A172 (cell line): ENCODE measurements at places on chromosomes 5 and 9. TPM values are rescaled to one million over a fixed set of nuclear protein-coding genes. Genes with fewer than 3 reads are reported as not detected.

Gene ADAMTS12
- total RNA-seq, result 13.4 and 14.4 TPM in 2 replicates

Gene PAM
- 190 and 218 TPM in 2 replicates for total RNA-seq

Gene TMEM215
- not detected in 2 replicates for total RNA-seq

Gene C9orf152
- total RNA-seq, result not detected in 2 replicates

Gene SPINK6
- 0.89 and 2.4 TPM in 2 replicates for total RNA-seq

Gene CDX1
- not detected in 2 replicates for total RNA-seq

Gene SNCAIP
- 3.2 and 4.7 TPM in 2 replicates for total RNA-seq

DNA sequence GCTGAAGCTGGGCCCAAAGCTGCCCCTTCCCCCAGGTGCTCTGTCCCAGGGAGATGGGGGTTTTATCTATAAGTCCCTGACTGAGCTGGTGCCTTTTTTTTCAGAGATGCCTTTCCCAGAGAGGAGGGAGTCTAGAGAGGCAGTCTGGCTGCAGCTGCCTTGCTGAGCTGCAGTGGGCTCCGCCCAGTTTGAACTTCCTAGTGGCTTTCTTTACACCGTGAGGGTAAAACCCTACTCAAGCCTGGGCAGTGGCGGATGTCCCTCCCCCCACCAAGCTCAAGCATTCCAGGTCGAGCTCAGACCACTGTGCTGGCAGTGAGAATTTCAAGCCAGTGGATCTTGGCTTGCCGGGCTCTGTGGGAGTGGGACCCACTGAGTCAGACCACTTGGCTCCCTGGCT, 41.3 kb downstream of the CAVIN4 start:
- DNase-seq, result no peak

DNA sequence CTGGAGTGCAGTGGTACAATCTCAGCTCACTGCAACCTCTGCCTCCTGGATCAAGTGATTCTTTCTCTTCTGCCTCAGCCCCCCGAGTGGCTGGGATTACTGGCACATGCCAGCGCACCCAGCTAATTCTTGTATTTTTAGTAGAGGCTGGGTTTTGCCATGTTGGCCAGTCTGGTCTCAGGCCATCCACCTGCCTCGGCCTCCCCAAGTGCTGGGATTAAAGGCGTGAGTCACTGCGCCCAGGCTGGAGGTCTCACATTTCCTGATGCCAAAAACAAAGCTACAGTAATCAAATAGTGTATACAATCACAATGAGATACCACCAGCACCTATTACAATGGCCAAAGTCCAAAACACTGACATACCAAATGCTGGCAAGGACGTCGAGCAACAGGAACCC, 51.1 kb downstream of the TTLL11 start:
- no peak for DNase-seq

- DNase-seq, result no peak
Observed at GRCh38 chr9:16275795-16276624, 594.5 kb downstream of the BNC2 start.

GRCh38 chr9:86846656-86847055, 100.7 kb downstream of the GAS1 start:
- no peak for DNase-seq

DNA sequence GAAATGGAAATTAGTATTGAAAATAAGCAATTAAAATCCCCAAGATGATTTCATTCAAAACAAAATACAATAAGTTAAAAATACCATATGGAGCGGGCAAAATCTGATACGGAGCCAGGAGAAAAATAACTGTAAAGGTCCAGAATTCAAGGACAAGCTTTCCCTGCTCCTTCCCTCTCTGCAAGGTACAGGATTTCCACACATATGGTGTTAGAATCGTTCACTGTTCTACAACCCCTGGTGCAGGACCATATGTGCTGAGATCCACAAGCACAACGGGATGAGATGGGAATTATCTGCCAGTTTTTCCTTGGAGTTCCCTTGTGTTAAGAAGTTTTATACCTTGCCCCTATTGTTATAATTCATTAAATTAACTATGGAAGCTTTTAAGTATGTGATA, 94.7 kb upstream of the DMAC1 start:
- DNase-seq, result no peak

DNA sequence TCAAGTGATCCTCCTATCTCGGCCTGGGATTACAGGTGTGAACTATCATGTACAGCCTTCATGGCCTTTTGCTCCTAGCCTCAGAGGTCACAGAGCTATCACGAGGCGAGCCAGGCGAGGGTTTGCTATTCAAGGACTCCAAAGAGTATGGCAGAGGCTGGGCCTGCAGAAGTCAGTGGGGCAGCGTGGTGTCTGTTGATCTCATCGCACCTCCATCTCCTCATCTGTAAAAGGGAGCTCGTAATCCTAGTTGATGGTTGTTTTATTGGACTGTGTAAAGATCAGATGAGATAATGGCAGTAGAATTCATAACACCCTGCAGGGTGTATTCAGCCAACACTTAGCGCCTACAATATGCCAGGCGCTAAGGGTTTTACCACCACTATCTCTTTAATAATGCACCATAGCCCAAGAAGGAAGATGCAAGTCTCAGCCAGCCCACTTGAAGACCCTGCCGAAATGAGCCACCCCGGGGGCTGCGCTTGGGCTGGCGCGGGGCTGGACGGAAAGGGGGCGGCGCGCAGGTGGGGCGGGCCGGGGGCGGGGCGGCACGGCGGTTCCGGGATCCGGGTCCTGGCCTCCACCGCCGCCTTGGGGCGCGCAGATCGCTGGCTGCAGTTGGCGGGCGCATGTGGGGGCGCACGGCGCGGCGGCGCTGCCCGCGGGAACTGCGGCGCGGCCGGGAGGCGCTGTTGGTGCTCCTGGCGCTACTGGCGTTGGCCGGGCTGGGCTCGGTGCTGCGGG, at the start of gene GALNT12:
Gene GALNT12 (plus strand): TSS at position 601 of the 744 bp plus-strand sequence. CDS start 29 bp downstream, at position 630.
- no peak for DNase-seq

DNA sequence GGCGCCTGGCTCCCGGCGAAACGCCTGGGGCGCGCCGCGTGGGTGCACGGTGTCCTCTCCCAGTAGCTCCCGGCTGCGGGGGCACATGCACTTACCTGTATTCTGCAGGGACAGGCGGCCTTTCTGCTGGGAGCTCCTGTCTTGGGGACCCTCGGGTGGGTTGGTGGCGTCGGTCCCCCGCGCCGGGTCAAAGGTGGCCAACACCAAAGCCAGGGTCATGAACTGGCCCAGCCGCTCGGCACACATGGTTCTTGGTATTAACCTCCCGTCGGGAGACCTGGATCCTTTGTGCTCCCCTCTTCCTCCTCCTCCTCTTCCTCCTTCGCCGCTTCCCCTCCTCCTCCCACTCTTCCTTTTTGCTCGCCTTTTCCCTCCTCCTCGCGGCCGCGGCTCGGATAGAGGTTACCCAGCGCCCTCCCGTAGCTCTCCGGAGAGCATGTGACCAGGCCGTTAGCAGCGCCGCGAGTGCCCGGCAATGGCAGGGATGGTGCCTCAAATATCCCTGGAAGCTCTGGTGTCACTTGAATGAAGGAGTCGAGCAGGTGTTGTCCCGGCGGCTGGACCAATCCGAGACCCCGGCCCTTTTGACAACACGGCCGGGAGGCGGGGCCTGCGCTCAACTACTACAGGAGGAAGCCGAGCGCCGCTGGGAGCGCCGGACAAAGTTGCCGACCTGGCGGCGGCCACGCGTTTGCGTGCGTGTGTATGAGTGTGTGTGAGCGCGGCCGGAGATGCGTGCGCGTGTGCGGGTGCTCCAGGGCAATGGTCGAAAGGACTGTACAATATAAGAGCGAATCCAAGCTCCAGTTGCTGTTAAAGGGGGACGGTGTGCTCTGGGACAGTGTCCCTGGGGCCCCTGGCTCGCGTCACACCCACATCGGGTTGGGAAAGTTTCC, at the start of gene STC2:
Gene STC2 (minus strand): TSS at position 467 of the 896 bp plus-strand sequence. CDS start 221 bp downstream, at position 246.
- DNase-seq, result no peak

- DNase-seq, result no peak
Observed at GRCh38 chr5:60487885-60488442, 212.0 kb downstream of the DEPDC1B start.

DNA sequence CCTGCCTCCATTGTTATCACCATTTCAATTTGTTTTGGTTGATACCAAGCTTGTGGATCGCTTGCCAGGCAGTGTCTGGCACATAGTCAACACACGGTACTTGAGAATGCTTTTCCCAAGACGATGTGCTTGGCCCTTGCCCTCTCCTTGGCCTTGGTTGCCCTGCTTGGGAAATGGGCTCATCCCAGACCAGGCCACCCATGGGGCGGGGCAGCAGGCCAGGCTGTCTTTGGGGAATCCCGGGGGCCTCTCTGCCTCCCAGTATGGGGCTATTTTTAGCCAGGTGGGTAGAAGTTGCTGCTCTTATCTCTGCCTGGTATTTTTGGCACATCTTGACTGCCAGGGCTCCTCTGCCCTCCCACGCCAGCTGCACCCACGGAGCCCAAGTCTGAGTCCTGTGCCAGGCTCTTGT, 49.9 kb downstream of the LMX1B start:
- peak; percentile 65 for DNase-seq

DNA sequence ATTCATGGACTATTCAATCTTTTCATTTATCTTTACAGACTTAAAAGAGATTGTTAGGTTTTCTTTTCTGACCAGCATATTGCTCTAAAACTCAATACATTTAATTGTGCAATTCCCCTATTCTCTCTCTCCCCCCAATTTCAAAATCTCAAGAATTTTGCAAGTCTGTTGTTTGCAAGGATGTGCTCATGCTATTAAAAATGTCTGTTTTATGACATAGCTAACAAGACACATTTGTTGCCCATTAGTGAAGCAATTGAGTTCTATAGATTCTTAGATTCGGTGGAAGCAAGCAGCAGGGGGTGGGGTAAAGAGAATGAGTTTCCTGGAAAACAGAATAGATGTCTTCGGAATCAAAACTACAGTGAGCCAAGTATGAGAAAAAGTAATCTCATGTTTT, 8.5 kb upstream of the CSNK1A1 start:
- no peak for DNase-seq

DNA sequence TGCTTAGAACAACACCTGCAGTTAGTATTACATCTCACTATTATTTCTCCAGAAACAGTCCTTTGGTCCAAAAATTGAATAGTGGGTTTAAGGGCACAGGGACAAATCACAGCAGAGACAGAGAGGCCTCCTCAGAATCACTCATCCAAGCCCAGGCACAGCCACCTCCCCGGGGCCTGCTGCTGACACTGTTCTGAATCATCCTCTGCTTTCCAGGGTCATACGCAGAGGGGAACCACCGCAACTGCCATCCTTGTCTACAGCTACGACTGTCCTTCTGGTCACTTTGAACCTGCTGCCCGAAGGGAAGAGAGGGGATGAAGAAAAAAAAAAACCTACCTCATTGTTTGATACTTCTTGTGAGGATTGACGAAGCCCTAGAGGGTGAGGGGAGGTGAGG, 35.3 kb upstream of the MAN2A1 start:
- peak; percentile 72 for DNase-seq

- DNase-seq, result no peak
Observed at GRCh38 chr9:117365438-117365837, 49.4 kb downstream of the ASTN2 start.

DNA sequence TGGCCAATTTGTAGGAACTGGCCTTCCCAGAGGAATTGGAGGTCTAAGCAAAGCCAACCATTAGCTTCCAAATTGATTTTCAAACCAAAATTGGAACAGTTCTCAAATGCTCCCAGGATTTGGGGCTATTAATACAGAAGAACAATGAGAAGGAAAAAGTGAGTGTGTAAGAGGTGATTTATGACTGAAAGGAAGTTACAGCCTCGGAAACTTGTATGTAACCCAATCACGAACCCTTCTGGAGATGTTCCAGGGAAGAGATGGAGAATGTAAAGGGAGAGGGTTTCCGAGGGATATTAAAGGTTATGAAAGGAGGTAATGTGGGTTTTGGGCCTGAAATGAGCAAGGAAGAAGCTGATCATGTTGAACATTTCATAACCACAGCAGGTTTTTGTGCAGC, 93.2 kb upstream of the CXCL14 start:
- DNase-seq, result no peak

- DNase-seq, result peak; percentile 95
Observed at GRCh38 chr5:133664422-133664821, 52.1 kb upstream of the FSTL4 start.

- DNase-seq, result no peak
Observed at GRCh38 chr5:132470010-132470392, 20.6 kb downstream of the IRF1 start.

- DNase-seq, result no peak
Observed at GRCh38 chr5:11302663-11303062, 541.6 kb upstream of the DAP start.

- DNase-seq, result no peak
Observed at GRCh38 chr5:81965524-81965923, 6.3 kb upstream of the ATG10 start.

GRCh38 chr9:28329323-28329722, 756.0 kb upstream of the C9orf72 start:
- no peak for DNase-seq

GRCh38 chr9:116480700-116481099, 206.4 kb upstream of the TRIM32 start:
- no peak for DNase-seq

DNA sequence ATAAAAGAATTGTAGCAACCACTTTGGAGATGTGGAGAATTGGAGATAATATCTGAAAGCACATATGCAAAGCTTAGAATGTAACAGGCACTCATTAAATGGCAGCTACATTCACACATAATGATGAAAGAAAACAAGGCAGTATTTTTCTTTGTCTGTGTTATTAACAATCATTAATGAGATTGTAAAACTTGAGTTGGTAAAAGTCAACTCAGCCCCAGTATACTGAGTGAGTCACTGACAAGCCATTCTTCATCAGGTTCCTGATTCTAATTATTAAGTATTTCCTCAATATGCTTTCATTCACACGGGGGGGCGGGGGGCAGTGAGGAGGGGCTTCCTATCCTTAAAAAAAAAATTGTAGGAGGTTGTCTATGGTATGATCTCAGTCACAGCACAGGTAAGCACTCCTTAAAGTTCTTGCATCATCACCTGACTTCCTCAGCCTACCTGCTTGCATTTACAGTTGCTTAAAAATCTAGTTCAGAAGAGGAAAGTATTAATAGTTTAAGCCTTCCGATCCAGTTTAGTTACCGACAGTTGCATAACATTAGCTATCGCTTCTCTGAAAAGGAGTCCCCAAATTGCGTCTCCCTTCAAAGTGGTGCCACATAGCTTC, 379.8 kb downstream of the EFNA5 start:
- no peak for DNase-seq

- peak; percentile 14 for DNase-seq
Observed at GRCh38 chr5:38258319-38259061, at the start of gene EGFLAM. Gene EGFLAM, plus strand, starts transcription at chr5:38258559. Its CDS starts 196 bp downstream, at chr5:38258755.

DNA sequence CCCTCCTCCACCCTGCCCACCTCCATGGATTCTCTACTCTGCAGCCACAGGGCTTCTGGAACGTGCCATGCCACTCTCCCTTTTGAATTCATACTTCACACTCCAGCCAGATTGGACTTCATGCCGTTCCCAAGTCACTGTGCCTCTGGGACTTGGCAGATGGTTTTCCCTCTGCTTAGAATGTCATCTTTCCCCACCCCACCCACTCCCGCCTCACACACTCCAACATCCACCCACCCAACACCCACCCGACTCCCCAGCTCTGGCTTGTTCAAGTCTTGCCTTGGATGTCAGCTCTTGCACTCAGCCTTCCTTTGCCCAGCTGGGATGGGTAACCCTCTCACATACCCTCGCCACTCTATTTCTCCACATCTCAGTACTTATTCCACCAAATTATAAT, 142.1 kb upstream of the DHFR start:
- DNase-seq, result no peak

DNA sequence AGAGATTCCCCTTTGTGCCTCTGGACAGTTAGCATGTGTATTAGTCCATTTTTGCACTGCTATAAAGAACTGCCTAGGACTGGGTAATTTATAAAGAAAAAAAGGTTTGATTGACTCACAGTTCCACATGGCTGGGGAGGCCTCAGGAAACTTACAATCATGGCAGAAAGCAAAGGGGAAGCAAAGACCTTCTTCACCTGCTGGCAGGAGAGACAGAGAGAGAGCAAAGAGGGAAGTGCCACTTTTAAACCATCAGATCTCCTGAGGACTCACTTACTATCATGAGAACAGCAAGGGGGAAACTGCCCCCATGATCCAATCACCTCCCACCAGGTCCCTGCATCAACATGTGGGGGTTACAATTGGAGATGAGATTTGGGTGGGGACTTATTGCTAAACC, 6.0 kb downstream of the CFAP90 start:
- DNase-seq, result no peak
